ENCODE measurements at places on chromosomes 4 and X.
A peak's percentile ranks its signal among the peaks of the same experiment; 100 is the strongest.

- no peak for DNase-seq
These were observed 39.5 kb downstream of the KANTR start for GRCh38 chrX:53133400-53133799.

GRCh38 chrX:15525664-15526416 is 25.2 kb downstream of the BMX start:
- no peak for DNase-seq

- DNase-seq = no peak
These were observed 1898.0 kb upstream of the PCDH7 start for GRCh38 chr4:28822163-28822562.

GRCh38 chr4:151717314-151717713 is 43.5 kb downstream of the GATB start:
- DNase-seq = no peak

DNA sequence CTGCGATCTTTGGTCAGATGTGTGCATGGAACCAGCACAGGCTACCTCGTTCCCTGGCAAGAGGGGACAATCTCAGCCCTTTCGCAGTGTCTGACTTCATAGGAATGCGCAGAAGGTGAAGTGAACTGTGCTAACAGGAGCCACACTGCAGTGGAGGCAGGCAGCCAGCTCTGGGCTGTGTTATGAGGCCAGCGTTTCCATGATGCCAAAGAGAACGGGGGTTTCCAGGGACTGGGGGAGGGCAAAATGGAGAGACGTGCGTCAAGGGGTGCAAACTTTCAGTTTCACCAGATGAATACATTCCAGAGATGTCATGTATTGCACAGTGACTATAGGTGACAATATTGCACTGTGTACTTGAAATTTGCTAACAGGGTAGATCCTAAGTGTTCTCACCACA is 30.4 kb downstream of the CLDN34 start:
- DNase-seq = no peak

- DNase-seq = peak; percentile 61
These were observed 429 bp downstream of the NOCT start for GRCh38 chr4:139015948-139016471.

All from cardiac muscle cell (in vitro differentiated cells and primary cell).